Tibial nerve (tissue), 4 donors: ENCODE measurements at places on chromosomes 5 and 9. TPM values are rescaled to one million over a fixed set of nuclear protein-coding genes. Genes with fewer than 3 reads are reported as not detected.

The CCL21 gene
- 9.6 TPM for total RNA-seq

The URM1 gene
- 18.1 TPM for total RNA-seq

DNA sequence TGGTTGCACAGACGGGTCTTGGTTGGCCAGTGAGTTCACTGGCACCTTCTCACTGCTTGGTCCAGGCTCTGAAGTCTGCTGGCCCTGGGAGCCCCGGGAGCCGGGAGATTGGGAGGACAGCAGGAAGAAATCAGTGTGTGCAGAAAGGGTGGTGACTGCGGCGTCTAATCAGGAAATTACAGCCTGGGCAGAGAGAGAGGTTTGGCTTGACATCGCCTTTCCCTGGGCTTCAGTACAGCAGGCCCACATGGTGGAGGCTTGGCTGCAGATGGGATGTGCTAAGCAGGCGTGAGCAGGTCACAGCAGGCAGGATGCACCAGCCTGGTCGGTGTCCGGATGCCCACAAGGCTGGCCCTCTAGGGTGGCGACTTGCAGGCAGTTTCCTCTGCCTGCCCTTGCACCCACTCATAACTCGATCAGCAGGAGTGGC, 17.2 kb downstream of the PITX1 start:
- no peak overlapping the region for H3K4me3 ChIP-seq
- DNase-seq: no peak
- H3K4me1 ChIP-seq: no peaks in the 10 kb centered on the region
- H3K27me3 ChIP-seq: no peaks in the 10 kb centered on the region
- no peak overlapping the region for H3K27ac ChIP-seq

The NR6A1 gene
- 3.3 TPM for total RNA-seq

GRCh38 chr5:124056991-124057723, 545.2 kb downstream of the CSNK1G3 start:
- no peak overlapping the region for H3K27ac ChIP-seq
- H3K27me3 ChIP-seq: no peaks in the 10 kb centered on the region
- DNase-seq: no peak
- no peak overlapping the region for H3K4me3 ChIP-seq

The SLC6A19 gene
- total RNA-seq: under 0.01 TPM

The PRLR gene
- total RNA-seq: 5.3 TPM

DNA sequence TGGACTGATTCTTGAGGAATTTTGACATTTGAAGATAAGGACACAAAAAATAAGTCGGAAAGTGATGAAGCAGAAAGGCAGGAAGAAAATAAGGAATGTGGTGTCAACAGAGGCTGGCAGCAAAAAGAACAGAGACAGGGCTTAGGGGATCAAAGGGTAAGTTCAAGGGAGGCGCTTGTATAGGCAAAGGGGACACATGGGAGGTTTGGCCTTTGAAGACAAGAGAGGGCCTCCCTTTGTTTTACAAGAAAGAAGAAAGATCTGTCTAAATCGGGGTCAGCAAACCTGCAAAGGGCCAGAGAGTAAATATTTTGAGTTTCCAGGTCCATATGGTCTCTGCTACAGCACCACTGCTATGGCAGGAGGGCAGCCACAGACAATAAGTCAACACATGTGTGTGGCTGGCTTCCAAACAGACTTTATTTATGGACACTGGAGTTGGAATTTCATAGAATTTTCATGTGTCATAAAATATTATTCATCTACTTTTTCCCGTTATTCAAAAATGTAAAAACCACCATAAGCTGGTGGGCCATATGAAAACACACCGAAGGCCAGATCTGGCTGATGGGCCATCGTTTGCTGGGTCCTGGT, 112.0 kb upstream of the FBXL7 start:
- no peak overlapping the region for H3K27ac ChIP-seq
- no peak for DNase-seq
- H3K27me3 ChIP-seq: no peaks in the 10 kb centered on the region
- no peaks in the 10 kb centered on the region for H3K36me3 ChIP-seq

DNA sequence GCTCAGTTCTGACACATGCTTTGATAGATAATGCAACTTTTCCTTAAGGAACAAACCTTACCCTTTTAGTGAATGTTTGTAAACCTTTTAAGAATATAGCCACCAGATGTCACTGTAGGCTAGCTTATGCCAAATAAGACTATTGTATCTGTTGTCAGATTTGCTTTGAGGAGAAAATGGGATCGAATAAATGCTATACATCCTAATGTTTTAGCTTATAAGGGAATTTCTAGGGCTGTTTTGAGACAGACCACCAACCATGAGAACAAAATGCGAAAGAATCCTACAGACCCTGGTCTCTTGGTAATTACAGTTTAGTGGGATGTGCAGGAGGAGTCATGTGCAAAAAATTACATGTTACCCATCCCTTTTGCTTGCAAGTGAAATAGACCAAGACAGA, 127.6 kb upstream of the NMUR2 start:
- no peak overlapping the region for H3K4me3 ChIP-seq
- DNase-seq: peak; percentile 27
- no peaks in the 10 kb centered on the region for H3K27me3 ChIP-seq
- H3K27ac ChIP-seq: no peak overlapping the region
- no peaks in the 10 kb centered on the region for H3K4me1 ChIP-seq
- no peaks in the 10 kb centered on the region for H3K36me3 ChIP-seq

The CCDC180 gene
- total RNA-seq: 14.0 TPM
